ENCODE measurements at places on chromosomes 3 and 15.

- peak; percentile 37 for DNase-seq
These were observed 205.9 kb upstream of the IGF1R start for GRCh38 chr15:98442379-98442833.

- no peak for DNase-seq
These were observed 30.6 kb downstream of the ADAMTS17 start for GRCh38 chr15:100311154-100311625.

DNA sequence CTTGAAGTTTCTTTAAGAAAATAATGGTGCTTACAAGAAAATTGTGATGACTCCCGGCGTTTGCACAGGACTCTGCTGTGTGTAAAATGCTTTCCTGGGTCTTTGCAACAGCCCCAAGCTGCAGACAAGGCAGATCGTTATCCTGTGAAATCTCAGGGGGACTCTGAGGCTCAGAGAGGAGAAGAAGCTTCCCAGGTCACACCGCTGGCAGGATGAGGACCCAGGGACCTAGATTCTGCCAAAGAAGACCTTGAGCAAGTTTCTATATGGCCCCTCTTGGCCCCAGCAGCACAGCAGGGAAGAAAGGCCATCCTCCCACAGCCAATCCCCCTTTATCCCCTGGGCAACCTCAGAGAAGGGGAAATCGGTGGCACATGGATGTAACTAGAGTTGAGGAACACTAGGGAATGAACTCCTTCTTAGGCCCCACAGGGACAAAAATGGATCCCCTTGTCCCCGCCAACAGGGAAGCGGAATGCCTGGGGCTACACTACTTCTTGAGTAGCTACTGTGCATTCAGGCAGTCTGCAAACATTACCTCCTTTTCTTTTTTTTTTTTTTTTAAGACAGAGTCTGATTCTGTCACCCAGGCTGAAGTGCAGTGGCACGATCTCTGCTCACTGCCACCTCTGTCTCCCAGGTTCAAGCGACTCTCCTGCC lies 72.8 kb downstream of the CPN2 start:
- DNase-seq: no peak

GRCh38 chr3:14900881-14901873 lies 46.2 kb upstream of the NR2C2 start:
- no peak for DNase-seq

- peak; percentile 22 for DNase-seq
These were observed 31.8 kb downstream of the LPP start for GRCh38 chr3:188185717-188186251.

- no peak for DNase-seq
These were observed 6.4 kb downstream of the TEX9 start for GRCh38 chr15:56371495-56372147.

- no peak for DNase-seq
These were observed 147.2 kb downstream of the FOXP1 start for GRCh38 chr3:71436337-71436736.

DNA sequence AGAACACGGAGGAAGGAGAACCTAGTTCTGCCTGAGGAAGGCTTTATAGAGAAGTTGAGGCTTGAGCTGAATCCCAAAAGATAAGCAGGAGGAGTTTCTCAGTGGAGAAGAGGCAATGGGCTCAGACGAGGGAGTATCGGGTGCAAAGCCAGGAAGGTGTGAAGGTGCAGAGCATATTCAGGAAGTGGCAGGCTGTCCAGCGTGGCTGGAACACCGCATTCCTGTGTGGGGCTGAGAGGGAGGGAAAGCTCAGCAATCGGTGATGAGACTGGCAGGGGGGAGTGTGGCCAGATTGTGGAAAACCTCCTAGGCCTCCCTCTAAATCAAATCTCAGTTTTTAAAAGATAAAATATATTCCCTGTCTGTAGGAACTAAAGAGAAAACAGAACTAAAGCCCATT lies 63.0 kb downstream of the ARHGAP31 start:
- DNase-seq: no peak

DNA sequence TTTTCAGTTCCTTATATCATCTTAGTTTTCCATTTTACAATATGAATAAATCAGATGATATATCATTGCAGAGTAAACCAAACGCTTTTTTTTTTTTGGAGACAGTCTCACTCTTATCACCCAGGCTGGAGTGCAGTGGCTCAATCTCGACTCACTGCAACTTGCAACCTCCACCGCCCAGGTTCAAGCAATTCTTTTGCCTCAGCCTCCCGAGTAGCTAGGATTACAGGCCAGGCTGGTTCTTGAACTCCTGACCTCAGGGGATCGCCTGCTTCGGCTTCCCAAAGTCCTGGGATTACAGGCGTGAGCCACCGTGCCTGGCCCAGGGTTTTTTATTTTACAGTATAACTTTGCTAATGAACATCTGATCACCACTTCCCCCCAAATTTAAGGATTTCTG lies 5.9 kb upstream of the EBLN2 start:
- DNase-seq: no peak

GRCh38 chr3:49012441-49013017 lies 5.3 kb downstream of the WDR6 start:
- DNase-seq: no peak

All from CD4-positive, alpha-beta T cell treated with Interleukin-6 for 4 hours (primary cell).